Stimulated activated CD4-positive, alpha-beta T cell treated with anti-CD3 and anti-CD28 coated beads, TNF-alpha, amount 100 ng/mL, for 48 hours (primary cell): ENCODE measurements at places on chromosomes 5 and 9.

- DNase-seq: no peak
These were observed 107.9 kb downstream of the NDUFAF2 start for GRCh38 chr5:61052882-61053281.

GRCh38 chr5:51188001-51188591 is 195.2 kb upstream of the ISL1 start:
- DNase-seq: no peak

DNA sequence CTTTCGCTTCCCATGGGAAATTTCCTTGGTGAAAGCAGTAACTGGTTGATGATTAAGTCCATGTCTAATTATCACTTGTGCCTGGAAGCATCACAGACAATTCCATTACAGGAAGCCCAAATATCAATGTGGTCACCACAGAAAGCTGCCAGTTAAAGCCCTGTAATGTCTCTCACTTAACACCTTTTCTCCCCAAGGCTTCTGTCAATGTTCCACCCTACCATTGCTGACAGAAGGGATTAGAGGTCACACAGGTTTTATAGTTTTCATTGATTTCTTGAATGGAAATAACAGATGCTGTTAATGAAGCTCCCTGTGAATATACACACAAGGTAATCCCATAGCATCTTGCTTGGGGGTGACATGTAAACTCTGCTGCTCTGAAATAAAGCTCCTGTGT is 279.2 kb downstream of the COX7C start:
- DNase-seq: no peak

DNA sequence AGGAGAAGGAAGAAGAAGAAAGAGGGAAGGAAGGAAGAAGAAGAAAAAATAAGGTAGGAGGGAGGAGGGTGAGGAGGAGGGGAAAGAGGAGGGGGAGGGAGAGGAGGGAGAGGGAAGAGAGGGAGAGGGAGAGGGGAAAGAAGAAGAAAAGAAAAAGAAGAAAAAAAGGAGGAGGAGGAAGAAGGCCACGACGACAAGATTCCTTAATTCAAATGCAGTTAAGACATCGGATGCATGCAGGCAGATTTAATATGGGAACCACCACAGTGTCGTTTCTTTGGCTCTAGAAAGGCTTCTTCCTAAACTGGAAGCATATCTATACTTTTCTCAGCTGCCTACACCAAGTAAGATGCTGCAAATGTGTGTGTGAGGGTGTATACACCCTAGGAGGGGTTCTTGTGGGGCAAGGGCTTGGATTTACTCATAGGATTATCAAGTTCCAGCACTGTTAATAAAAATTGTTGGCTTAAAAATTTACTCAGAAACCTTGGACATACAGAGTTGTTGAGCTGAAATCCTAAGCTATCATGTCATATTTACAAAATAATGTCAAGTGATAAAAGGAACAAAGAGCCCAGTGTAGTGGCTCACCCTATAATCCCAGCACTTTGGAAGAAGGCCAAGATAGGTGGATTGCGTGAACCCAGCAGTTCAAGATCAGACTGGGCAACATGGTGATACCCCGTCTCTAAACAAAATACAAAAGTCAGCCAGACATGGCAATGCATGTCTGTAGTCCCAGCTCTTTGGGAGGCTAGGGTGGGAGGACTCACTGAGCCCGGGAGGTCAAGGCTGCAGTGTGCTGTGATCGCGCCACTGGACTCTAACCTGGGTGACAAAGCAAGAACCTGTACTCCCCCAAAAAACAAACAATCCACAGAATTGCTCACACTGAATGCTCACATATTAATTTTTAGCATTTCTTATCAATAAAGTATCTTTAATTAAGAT is 108.5 kb downstream of the UBAP2 start:
- DNase-seq: no peak

- no peak for DNase-seq
These were observed 1103.6 kb upstream of the EDIL3 start for GRCh38 chr5:85488295-85488694.

DNA sequence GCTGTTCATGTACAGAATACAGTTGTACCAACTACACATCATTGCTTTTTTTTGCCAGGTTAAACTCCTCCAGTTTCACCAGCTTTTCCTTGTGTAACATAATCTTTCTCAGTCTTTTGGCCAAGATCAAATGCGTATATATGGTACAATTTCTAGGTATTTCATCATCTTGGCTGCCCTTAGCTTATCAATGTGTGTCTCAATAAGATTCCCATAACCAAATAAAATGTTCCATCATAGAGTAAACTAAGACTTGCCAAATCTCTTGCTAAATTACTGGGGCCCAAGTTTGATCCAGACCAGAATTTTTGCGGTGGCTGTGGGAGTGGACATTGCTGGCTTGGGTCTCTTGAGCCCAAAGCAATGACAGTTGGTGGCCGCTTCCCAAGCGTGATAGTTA is 24.3 kb upstream of the ERBIN start:
- DNase-seq: no peak

GRCh38 chr5:153030755-153031725 is 459.4 kb upstream of the GRIA1 start:
- DNase-seq: no peak

- DNase-seq: no peak
These were observed 513.9 kb downstream of the TLE4 start for GRCh38 chr9:80085668-80086067.

GRCh38 chr9:13279284-13280141 is at the start of gene MPDZ:
MPDZ (minus strand) TSS chr9:13279692; CDS start chr9:13250315, 29,377 bp downstream.
- no peak for DNase-seq

DNA sequence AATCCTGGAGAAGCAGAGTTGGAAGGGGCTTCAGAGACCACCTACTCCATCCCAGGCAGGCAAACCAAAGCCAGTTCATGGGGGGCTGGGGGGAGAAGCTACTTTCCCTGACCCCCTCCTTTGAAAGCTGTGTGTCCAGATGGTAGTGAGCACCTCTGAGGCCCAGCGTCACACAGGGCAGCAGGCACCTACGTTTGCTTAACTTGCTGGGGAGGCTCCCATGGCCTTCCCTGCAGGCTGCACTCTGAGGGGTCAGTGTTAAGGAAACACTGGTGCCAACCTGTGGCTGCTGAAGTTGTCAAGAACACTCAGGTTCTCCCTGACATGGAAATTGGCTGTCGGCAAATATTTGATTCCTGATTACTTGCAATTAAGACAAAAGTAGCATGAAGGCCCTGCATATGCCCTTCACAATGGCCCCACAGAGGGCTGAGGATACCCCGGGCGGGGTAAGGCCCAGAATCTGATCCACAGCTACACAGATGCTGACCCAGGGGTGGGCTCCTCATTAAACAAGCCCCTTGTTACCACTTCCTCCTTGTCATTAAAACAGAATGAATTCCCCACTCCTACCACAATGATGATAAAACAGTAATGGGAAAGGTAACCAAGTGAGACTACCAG is 208.5 kb downstream of the FSTL4 start:
- no peak for DNase-seq

GRCh38 chr5:112533362-112533761 is 114.3 kb upstream of the EPB41L4A start:
- DNase-seq: no peak

DNA sequence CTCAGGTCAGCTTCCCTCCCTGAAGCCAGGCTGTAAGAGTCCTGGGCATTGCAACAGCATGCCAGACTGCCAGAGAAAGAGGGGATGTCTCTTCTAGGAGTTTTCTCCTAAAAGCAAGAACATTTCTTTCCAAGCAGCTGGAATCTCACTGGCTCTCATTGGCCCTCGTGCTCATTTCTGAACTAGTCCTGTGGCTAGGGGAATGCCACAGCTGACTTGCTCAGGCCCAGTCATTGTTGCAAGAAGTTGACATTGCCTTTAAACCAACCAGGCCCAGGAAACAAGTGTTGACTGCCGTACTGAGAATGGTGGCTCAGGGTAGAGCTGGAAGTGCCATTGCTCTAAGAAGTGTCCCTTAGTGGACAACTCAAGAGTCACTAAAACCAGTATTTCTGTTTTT is 15.0 kb upstream of the CEP120 start:
- DNase-seq: peak; percentile 6

GRCh38 chr5:145853781-145854376 is 18.7 kb upstream of the PRELID2 start:
- no peak for DNase-seq

DNA sequence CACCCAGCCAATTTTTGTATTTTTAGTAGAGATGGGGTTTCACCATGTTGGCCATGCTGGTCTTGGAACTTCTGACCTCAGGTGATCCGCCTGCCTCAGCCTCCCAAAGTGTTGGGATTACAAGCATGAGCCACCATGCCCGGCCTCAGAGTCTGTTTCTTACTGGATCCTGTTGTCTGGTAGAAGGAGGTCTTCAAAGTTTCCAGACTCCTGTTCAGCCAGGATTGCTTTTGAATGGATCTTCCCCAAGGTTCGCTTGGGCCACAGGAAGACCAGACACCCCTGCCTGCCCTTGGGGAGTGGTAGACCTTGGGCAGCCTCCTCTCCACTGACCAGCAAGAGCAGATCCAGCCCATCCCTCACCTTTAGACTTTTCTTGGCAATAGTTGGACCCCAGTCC is 7.6 kb upstream of the LCN2 start:
- no peak for DNase-seq

DNA sequence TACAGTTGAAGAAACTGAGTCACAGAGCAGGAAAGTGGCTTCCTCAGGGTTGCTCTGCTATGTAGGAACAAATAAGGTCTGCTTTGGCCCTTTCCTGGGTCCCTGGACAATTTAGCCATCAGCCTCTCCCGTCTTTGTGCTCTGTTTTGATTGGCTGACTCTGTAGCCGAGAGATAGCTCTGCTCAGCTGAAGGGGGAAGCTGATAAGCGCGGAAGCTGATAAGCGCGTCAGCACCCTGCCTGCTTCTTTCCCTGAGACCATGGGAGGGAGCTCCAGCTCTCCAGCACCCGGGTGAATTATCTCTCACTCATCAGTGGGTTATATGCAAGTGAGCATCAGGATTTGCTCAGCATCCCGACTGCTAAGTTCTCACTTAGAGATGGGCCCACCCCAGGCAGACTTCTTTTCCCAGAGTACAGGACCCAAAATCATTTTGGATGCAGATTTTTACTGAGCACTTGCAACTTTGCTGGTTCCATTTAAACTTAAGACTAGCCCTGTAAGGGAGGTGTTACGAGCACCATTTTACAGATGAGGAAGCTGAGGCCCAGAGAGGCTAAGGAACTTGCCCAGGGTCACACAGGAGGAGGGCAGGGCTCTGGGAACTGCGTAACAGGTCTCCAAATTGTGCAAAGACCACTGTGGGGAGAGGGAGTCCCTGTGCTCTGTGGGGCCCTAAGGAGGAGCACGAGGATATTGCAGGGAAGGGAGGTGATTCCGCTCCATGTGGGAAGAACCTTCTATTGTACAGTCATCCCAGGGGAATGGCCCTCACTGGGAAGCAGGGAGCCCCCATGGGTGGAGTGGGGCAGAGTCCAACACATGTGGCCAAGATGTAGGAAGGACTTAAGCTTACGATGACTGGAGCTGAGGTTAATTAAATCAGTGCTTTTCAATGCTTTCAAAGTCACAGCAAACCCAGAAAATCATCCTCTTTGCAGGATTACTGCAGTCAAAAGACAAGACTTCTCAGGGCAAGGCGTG is 83.7 kb upstream of the ORM1 start:
- no peak for DNase-seq

- DNase-seq: no peak
These were observed 239.6 kb downstream of the CACNA1B start for GRCh38 chr9:138117101-138117750.

DNA sequence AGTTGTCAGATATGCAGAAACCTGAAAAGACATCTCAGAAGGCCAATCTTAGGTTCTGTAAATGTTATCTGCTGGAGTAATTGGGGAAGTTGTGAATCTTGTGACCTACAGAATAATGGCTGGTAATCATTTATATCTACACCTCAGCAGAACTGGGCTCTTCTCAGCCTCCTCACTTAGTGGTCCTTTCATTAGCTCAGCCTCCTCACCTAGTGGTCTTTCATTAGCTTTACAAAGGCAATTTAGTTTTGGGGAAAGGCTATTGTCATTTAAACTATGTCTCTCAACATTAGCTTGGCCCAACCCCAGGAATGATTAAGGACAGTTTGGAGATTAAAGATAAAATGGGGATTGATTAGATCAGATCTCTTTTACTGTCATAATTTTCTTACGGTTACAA is 284.2 kb upstream of the SGCD start:
- no peak for DNase-seq

- no peak for DNase-seq
These were observed 26.0 kb downstream of the DDX4 start for GRCh38 chr5:55763746-55764420.

DNA sequence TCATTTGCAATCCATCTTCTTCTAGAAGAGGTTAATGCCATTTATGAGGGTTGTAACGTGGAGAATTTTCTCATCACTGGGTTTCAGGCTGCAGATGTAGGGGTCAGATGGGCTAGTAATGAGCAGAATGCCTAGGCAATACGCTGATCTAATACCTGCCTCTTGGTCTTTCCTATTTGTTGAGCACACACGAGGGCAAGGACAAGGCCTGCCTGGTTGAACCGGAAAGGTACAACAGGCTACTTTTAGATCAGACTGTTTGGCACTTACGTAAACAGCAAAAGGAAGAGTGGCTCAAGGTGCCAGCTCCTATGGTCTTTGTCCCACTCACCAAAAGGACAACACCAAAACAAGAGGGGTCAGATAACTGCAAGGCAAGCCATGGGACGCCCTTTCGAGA is 24.0 kb upstream of the GNE start:
- no peak for DNase-seq

DNA sequence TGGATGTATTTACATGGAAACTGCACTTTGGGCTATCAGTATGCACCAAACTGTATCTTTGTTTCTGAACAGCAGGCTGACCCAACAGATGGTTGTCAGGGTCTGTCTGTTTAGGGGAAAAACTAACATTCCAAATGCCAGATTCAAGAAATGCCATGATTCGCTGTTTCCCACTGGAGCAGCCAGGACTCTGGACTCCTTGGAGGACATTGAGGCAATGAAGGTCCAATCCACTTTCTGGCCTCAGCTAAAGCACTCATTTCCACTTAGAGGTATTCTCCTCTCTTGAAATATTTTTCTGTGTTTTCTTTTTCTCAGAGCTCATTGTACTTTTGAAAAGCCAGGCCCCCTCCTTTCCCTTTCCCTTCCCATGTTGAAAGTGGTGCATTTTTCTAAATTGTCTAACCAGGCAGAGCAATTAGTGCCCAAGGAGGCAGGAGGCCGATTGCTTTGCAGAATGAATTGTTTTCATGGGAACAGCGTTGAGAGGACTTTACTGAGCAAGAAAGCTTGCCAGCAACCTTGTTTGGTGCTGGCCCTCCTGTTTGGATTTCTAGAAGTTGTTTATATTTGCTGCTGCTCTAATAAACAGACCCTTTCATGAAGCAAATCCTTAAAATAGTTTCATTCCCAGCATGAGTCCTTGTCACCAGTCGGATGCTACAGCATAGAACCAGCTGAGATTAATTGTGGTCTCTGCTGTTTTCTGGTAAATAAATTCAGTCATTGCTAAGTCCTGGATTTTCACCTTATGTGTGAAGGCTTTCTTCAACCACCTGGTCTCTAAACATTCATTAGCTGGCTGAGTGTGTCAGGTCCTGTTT is 132.8 kb upstream of the TAF11L2 start:
- DNase-seq: no peak

DNA sequence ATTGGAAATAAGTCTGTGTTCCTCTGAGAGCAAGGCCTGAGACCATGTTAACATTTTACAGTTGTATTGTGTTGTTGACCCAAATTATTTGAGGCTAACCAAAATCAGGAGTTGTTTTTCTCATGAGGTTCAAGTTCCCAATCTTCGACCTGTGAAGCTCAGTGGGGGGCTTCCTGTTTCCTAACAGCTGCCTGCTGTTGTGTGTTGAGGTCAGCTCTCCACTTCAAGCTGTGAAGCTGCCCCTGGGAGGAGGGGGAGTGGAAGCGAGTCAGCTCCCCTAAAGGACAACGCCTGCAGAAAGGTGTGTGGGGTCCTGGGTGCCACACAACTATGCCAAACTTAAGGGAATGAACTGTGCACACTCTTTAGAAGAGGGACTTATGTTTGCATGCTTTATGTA is 295.5 kb downstream of the IRX1 start:
- no peak for DNase-seq

GRCh38 chr5:34817558-34818351 is 21.2 kb upstream of the TTC23L start:
- DNase-seq: no peak
